Melanocyte of skin (primary cell): ENCODE measurements at places on chromosomes 6 and 20. TPM values are rescaled to one million over a fixed set of nuclear protein-coding genes. Genes with fewer than 3 reads are reported as not detected.

Gene HLA-DQB2
- total RNA-seq: not detected in 2 replicates

Gene NKAPL
- total RNA-seq: 1.1 and 1.4 TPM in 2 replicates

Gene TGM3
- total RNA-seq: not detected in 2 replicates

Gene PTCHD4
- total RNA-seq: 0.67 and 1.5 TPM in 2 replicates

Gene FAM83B
- not detected in 2 replicates for total RNA-seq

Gene PCSK2
- total RNA-seq: not detected in 2 replicates

Gene CEP43
- total RNA-seq: 13.8 and 16.0 TPM in 2 replicates

Gene APOBEC2
- total RNA-seq: not detected in 2 replicates

Gene CEP162
- 6.9 and 9.5 TPM in 2 replicates for total RNA-seq
